ENCODE measurements at places on chromosomes 4 and X. TPM values are rescaled to one million over a fixed set of nuclear protein-coding genes. Genes with fewer than 3 reads are reported as not detected.

- no peak for DNase-seq
These were observed 8.7 kb upstream of the TBC1D9 start for GRCh38 chr4:140764785-140765392.

DNA sequence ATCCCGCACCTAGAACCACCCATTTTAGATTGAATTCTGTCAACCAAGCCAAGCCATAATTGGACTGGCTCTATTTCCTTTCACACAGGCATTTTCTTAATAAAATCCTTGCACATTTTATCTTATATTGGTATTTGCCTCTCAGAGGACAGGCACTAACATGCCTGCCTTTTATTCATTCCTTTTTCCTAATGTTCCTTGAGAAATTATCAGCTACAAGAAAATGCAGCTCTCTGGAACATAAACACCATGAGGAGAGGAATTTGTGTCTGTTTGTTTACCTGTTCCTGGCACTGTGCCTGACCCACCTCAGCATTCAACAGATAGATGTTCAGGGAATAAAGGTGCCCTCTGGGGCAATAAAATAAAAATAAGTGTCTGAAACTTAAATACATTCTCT lies 116.2 kb downstream of the PDHA2 start:
- DNase-seq = no peak

MEPE gene
- total RNA-seq = not detected

DNA sequence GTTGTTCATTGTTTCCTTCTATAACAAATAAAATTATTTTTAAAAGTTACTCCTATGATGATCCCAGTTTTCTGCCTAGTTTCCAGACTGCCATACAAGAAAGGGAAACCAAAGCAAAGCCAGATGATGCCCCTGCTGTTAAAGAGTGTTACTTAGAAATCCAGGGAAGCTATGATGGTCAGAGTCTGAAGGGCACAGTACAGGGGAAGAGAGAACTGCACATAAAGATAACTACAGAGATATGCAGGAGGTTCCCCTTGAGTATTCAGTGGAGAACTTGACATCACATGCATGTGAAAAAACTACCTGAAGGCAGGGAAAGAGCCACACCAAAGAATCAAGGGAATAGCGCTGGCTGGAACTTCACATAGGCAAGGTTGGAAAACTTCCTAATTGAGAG lies 494.2 kb upstream of the FSTL5 start:
- DNase-seq = no peak

DNA sequence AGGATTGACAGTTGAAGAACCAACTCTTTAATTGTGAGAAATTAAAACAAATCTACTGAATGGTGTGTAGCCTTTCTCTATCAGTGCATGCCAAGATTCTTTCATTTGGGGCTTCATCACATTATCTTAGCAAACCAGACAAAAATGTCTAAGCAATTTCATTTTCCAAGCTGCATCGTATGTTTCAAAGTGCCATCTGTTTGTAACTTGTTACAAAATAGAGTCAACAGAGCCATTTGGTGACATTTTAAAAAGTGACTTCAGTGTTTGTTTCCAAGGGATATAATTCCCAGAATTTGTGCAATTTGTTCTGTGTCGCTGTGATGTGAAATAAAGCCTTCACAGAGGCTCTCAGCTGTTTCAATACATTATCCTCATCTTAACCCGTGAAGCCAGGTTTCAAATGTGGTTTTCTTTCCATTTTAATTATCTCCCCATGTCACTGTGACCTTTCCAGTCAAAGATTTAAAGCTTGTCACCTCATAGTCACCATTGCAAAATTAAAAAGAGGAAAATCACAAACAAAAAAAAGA lies 46.0 kb upstream of the C1QTNF7 start:
- no peak for DNase-seq

GNRHR gene
- not detected for total RNA-seq
